ENCODE measurements at places on chromosomes 5 and 9.

GRCh38 chr5:84634256-84634655 is 249.6 kb upstream of the EDIL3 start:
- no peak for DNase-seq

DNA sequence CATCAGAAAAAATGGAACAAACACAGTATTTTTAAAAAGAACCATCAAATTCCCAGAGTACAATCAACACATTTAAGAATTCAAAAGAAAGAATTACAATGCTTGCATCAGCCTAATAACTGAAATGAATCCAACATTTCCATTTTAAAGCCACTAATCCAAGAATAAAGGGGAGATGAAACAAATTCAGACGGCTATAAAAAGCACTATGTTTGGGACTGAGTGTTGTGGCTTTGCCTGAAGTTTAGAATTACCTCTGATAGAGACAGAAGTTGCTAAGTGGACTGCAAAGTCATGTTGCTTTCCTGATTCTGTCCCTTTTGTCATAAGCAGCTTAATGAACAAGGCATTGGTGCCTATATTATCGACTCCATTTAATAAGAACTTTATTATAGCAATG is 135.4 kb upstream of the RGMB start:
- no peak for DNase-seq

DNA sequence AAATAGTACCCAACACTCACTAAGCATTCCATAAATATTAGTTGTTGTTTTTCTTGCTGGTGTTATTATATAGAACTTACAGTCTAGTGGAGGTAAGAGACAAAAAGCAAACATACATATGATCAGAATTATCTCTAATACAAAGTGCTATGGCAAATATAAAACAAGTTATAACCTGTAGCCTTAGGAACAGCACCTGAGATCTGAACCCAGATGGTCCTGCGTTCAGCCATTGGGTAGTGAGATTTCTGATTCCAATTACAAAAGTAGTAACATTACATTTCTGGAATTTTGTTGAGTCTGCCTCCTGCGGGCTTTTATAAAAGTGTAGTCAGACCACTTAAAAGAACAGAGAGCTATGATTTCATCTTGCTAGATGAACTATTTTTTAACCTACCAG is 242.9 kb upstream of the ZNF462 start:
- no peak for DNase-seq

- DNase-seq = no peak
Measured at GRCh38 chr5:110048491-110048890, 358.8 kb downstream of the MAN2A1 start.

DNA sequence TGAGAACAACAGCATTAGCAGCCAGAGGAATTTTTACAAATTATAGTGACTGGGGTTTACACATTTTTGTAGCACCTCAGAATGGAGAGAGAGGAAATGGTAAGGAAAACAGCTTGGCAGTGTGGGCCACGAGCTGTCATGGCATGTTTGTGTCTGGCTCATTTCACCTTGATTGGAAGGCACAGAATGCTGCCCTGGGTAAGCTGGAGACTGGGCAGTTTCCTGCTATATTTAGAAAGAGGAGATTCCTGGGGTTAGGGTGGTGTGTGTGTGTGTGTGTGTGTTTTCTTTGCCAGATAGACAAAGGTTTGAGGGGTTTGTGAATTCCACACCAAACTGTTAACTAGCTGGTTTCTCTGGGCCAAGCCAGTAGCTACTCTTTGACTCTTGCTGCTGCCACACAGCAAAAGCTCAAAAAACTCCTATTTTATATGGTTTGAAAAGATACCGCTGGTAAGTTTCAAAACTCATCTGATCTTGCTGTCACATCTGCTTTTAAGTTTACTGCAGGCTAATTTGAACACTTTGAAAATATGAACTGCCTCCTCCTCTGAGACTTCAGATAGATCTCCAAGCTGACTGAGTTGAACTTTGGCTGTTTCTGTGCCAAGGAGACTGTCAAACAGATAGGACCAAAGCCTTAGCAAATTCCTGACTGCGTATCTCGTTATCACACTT is 9.1 kb downstream of the ARHGAP26 start:
- no peak for DNase-seq

- DNase-seq = no peak
Measured at GRCh38 chr9:4486176-4486575, 4.1 kb upstream of the SLC1A1 start.

DNA sequence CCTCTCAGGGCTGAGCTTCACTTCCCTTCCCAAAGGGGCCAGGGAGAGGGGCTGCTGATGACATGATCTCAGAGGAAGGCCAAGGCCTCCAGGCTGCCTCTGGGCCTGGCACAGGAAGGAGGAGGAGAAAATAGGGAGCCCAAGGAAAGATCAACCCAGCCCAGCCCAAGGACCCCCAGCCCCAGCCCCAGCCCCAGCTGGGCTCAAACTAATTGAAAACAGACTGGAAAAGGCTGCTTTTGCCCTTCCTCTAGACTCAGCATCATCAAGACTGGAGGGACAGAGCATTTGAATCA is 18.3 kb upstream of the KCNIP1 start:
- no peak for DNase-seq

DNA sequence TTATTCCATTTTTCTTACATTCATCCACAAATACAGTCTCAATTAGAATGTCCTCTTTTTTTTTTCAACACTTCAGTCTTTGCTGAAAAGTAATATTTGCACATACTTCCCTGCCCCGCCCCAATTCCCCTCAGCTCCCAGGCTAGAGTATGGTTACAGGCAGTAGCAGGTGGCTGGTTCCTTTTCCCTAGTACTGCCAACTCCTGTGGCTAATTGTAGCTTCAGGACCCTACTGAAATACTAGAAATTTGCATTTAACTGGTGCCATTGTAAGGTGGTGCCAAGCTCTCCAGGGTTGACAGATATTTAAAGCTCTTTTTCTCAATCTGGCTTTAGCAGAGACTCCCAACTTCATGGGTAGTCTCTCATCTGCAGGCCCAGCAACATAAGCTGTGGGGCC is 80.3 kb downstream of the FAM81B start:
- DNase-seq = no peak

- DNase-seq = no peak
Measured at GRCh38 chr9:2465921-2466460, 155.6 kb upstream of the VLDLR start.

DNA sequence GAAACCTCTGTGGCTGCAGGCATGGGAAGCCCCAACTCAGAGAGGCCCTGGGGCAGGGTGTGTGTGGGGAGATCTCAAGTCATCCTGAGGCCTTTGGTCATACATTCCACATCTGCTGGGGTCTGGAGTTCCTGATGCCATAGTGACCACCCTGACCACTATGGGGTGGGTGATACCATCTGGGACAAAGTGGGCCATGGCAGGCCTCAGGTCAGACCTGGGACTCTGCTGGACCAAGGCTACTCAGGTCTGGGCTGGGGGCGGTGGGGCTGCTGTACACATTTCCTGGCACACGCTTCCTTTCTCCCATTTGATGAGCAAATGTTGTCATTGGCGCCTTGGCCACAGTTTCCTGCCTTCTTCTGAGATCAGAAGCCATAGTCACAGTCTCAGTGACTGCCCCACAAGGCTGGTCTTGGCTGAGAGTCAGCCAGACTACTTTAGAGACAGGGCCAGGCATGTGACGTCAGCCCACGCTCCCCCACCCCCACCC is 15.1 kb upstream of the ACSL6 start:
- DNase-seq = no peak

DNA sequence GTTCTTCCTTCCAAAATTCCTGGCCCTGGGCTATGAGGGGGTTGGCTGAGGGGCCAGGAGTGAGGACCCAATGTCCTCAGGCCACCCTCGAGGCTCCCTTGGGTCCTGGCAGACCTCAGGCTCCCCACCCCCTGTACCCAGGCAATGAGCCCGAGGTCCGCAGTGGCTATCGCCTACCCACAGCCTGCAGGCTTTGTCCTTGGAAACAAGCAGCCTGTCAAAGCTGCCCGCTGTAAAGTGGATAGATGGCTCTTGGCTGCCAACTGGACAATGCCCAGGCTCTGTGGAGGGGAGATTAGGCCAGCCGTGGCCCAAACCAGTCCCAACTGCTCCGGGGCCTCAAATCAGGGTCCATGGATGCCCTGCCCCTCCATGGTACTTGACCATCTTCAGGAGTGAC is 2.2 kb upstream of the ADGRD2 start:
- DNase-seq = no peak

GRCh38 chr5:179287631-179288030 is 57.6 kb downstream of the ADAMTS2 start:
- no peak for DNase-seq
